ENCODE measurements at places on chromosomes 16 and 17.
A peak's percentile ranks its signal among the peaks of the same experiment; 100 is the strongest.

- DNase-seq: no peak
These were observed 65.9 kb downstream of the METRNL start for GRCh38 chr17:83145358-83145738.

DNA sequence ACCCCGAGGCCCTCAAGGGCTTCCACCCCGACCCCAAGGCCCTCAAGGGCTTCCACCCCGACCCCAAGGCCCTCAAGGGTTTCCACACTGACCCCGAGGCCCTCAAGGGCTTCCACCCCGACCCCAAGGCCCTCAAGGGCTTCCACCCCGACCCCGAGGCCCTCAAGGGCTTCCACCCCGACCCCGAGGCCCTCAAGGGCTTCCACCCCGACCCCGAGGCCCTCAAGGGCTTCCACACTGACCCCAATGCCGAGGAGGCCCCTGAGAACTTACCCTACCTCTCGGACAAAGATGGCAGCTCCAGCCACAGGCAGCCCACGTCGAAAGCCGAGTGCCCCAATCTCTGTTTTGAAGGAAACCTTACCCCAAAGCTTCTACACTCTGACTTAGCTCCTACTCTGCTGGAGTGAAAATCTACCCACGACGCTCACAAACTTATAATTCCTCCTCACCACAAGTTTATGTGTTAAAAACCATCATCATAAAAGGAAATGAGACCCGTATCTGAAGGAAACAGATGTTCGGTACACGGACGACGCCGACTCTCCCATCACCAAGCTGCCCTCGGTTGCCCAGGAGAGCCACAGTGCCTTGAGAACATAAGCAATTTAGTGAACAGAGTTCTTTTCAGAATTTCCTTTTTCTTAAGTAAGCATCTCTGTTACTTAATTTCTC is 61.2 kb upstream of the RPH3AL start:
- no peak for DNase-seq

DNA sequence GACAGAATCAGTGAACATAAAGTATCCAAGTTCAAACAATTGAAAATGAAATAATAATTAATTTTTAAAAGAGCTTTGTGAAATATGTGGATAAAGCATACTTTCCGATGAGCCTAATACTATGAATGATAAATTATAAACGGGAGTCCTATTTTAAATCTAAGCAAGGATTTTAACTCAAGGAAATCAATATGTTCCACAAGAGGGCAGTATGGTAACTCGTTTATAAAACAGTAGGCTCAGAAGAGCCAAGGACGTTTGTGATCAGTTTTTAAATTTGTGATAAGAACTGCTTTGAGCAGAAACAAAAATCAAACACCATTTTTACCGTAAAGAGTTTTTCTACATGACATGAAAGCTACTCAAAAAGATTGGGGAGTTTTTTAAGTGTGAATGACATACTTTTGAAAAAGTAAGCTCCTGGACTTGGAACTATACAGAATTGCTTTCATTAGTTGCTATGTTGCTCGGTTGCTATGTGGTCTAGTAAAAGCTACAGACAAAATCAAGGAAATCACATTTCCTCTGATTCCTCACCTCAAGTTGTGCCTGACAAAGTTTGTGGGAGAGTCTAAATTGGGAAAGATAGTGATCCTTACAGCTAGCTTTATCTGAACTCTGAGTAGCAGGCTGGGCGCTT is 11.8 kb upstream of the TEKT1 start:
- DNase-seq: peak; percentile 63

- peak; percentile 54 for DNase-seq
These were observed 17.4 kb upstream of the ZFPM1 start for GRCh38 chr16:88435437-88436355.

DNA sequence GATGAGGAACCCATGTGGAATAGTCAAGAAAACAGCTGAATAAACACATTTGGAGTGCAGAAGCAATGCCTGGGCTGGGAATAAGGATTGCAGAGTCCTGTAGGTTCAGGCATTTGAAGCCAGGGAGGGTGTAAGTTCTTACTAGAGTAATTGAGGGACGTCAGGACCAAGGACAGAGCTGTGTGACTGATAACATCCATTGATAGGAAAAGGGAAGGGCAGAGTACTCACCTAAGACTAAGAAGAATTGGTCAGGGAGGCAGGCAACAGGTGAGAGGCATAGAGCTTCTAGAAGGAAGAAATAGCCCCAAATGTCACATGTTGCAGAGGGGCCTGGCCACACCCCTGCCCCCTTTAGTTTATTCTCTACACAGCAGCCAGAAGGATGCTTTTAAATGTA is 79.8 kb upstream of the TMEM132E start:
- peak; percentile 66 for DNase-seq

DNA sequence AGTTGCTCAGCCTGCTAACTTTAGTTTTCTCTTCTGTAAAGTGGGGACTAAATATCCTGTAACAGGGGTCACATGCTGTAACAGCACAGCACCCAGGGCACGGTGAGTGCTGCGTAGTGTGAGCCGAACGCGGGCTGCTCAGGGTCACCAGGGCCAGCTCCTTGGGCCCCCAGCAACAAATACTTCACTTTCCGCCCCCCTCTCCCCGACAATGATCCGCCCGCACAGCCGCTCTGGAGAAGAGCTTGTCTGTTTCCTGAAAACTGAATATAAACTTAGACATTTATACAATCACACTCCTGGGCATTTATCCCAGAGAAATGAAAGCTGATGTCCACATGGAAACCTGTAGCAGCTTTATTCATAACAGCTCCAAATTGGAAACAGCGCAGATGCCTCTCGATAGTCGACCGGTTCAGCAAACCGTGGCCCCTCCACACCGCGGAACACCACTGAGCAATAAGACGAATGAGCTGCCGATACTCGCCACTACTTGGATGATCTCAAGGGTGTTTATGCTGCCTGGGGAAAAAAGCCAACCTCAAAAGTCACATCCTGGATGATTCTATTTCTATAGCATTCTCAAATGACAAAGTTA is 267.2 kb downstream of the PARN start:
- DNase-seq: no peak
